ENCODE measurements at places on chromosomes 5 and 9. TPM values are rescaled to one million over a fixed set of nuclear protein-coding genes. Genes with fewer than 3 reads are reported as not detected.

- DNase-seq: no peak
Measured at GRCh38 chr5:172660974-172661373, 19.9 kb downstream of the NEURL1B start.

- no peak for DNase-seq
Measured at GRCh38 chr5:67199859-67200258, 3.3 kb upstream of the CD180 start.

- DNase-seq: no peak
Measured at GRCh38 chr5:108181975-108182374, 199.9 kb downstream of the FBXL17 start.

- peak; percentile 87 for DNase-seq
Measured at GRCh38 chr5:1167728-1168709, 33.4 kb upstream of the SLC6A19 start.

DNA sequence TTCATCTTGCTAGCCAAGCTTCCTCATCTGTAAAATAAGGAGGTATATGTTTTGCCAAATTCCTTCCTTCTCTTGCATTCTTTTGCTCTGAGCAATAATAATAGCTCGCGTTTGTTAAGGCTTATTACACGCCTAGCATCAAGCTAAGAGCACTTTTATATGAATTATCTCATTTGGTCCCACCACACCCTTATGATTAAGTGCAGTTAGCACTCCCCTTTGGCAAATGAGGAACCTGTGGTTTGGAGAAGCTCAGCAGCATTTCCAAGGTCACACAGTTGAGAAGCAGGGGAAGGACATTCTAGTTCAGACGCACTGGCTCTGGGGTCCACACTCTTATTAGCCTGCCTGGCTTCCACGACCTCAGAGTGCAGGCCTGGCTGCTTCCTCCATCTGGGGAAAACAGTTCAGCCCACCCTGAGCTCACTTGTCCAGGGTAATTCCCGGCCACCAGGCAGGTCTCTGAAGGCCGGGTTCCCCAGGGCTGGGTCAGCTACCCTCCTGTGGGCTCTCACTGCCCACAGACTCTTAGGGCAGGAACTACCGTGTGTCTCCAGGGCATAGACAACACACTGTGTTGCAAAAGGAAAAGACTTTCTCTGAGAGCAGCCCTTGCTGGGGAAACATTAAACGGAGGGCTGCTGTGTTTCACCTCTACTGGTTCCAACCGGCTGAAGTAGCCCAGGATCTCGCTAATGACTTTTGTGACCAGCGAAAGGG lies 9.9 kb upstream of the FBP1 start:
- peak; percentile 19 for DNase-seq

DNA sequence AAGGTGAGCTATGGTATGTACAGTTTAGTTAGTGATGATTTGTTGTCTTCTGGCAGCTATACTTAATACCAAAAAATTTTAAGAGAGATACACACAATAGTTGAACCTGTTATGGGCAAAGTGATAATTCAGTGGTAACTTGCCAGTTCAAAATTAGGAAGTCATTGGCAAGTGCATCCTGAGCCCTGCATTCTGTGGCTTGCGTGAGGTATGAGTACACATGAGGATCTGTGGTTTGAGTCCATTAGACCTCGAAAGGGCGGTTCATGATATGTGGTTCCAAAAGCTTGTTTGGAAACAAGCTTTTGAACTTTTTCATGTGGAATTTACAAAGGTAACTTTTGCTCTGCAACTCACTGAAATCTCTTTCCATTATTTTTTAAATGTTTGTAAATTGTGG lies 47.0 kb downstream of the GPR21 start:
- no peak for DNase-seq

- DNase-seq: no peak
Measured at GRCh38 chr5:144487207-144487606, 316.5 kb downstream of the KCTD16 start.

- no peak for DNase-seq
Measured at GRCh38 chr5:150065346-150065745, 21.0 kb downstream of the CSF1R start.

DNA sequence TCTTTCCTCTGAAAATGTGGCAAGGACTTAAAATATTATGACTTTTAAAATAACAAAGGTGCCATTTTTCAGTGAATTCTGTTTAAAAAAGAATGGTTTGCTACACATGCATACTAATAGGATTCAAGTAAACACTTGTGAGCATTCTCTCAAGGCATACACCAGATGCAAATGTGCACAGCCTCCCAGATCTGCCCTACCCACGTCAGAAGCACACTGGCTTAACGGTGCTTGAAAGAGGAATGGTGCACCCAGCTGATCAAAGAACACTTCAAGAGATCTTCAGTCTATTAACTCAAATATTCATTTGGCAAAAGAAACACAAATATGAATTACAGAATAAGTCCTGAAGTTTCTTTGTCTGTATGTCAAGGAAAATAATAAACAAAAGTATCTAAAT lies 15.8 kb downstream of the GABRB2 start:
- no peak for DNase-seq

- DNase-seq: no peak
Measured at GRCh38 chr5:151663617-151664293, 23.0 kb downstream of the SPARC start.

DNA sequence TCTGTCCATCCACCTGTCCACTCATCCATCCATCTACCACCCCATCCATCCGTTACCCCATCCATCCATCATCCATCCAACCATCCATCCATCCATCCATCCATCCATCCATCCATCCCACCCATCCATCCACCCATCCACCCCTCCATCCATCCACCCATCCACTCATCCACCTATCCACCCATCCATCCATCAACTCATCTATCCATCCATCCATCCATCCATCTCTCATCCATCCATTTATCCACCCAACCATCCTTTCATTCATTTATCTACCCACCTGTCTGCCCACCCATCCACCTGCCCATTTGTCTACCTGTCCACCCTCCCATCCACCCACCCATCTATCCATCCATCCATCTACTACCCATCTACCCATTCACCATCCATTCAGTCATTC lies 84.1 kb upstream of the ASS1 start:
- no peak for DNase-seq

DNA sequence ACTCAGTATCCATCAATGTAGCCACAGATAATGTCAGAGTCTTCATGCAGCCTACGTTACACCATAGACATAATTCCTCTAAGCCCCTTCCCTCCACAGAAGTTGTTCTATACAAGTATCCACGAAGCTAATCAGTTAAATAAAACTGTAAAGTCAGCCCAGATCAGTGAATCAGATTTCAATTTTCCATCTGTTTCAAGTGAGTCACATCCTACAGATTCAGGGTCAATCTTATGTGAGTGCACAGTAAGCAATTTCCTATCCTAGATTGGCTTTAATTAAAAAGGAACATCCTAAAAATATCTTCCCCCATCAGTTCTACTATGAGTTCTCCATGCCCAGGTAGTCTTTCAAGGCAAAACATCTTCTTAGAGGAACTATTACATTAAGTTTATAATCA lies 402.5 kb downstream of the EFNA5 start:
- DNase-seq: no peak

DNA sequence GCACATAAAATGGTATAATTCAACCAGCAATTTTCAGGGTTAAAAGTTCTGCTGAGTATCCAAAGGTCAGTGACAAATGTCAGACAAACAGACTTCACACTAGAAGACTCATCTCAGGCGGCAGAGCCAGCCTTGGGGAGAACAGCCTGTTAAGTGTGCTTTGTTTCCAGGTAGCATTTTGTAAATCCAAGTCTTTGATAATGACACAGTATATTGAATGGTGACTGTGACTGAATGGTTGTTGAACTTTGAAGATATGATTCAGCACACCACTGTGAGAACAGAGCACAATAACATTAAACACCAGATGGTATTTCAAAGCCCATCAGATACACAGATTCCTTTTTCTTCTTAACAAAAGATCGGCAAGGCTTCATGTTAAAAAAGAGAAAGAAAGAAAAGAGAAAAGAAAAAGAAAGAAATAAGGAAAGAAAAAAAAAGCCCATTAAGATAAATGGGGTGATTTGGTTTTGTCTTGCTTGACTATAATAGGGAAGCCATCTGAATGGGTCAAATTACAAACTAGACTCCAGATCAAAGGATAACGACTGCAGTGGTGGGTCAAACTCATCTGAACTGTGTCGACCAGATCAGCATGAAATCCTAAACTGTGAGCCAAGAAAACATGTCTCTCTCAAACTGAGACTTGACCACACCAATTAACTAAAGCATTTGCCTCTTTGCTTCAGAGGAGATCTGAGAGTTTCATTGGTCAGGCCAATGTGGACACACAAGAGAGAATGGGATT lies 313.0 kb upstream of the ZNF608 start:
- no peak for DNase-seq

DNA sequence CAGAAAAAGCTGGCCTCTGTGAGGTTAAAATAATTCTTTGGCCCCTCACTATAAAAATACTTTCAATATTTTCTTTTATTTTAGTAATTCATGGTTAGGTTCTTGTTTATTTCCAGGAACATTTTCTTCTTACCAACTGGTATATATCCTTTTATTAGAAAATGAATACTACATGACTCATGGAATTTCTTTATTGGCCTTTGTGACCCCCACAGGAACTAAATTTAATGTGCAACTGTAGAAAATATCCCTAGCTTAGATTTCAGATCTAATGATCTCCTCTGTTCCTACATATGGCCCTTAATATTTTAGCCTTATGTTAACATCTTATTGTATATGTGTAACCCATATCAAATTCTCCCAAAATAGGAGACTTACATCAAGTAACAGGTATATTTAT lies 429.9 kb downstream of the NR2F1-AS1 start:
- DNase-seq: no peak

DNA sequence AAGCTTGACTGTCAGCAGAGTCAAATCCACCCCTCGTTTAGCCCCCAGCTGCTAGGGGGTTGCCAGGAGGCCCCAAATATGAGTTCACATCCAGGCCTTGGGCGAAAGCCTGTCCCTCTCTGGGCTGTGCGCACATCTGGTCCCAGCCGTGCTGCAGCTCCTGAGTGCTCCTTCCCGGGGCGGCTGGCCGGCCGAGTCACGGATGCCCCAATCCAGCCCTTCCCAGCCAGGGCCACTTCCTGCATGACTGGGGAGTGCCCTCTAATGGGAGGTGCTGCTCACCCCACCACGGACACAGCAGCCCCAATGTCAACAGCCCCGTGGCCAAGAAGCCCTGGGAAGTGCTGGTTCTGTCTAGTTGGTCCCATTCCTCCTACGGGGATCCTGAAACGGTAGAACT lies 103.5 kb upstream of the FCN2 start:
- no peak for DNase-seq

DNA sequence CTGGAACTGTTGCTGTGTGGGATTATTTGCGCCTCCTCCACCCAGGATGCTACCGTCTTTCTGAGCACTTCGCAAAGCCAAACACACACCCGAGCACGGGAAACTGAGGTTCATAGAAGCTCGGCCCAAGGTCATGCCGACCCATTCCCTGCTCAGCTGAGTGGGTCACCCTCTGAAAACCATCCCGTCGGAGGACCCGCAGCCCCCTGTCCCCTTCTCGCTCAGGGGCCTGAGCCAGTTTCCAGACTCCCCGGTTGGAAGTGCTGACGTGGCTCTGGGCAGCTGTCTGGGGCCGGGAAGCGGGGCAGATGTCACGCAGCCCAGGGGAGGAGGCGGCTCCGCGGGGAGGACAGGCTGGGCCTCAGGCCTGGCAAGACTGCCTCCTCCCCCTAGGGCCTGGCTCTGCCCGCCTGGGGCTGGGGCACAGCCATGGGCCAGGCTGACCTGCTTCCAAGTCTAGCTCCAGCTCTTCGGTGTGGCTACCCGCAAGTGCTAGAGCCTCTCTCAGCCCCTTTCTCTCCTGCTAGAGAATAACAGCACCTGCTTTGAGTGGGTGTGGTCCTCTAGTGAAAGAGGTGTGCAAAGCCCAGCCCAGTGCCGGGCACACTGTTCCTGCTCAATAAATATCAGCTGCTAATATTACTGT lies 9.9 kb upstream of the CXXC5 start:
- peak; percentile 48 for DNase-seq

DNA sequence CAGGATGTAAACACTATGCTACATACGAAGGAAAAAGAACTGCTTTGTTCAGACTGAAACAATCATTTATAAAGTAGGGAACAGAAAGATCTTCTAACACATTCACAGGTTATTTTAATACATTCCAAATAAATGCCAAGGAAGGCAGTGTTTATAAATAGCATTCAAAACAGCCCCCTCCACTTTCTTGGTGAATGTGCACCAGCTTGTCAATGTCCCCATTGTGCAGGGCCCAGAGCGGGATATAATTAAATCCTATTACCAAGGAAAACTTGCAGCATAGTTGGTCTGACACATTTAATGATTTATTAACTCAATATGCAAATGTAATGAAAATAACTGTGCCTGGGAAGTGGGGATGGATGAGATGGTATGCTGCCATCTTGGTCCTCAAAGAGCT lies 135.9 kb upstream of the RAD23B start:
- no peak for DNase-seq

GRCh38 chr5:121432-121831 lies 29.5 kb downstream of the PLEKHG4B start:
- no peak for DNase-seq

DNA sequence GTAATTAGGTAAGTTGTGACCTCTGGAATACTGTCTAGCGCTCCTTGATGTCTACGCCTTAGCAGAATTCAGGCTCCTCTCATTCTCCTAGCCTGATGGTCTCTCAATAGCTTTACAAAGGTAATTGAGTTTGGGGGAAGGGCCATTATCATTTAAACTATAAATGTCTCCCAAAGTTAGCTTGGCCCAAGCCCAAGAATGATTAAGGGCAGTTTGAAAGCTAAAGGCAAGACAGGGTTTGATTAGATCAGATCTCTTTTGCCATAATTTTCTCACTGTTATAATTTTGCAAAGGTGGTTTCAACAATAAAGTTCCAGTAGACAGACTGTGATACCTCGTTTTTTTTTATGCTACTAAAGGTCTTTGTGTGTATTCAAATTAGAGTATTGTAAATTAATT lies 3.7 kb upstream of the SLC30A5 start:
- no peak for DNase-seq

CTSV gene
- total RNA-seq: 10.7 TPM

FBP1 gene
- total RNA-seq: not detected

SHOC1 gene
- 1.5 TPM for total RNA-seq

CCDC192 gene
- not detected for total RNA-seq

ATP6V1G1 gene
- 172 TPM for total RNA-seq

IL17B gene
- 0.31 TPM for total RNA-seq

SPATA31E1 gene
- not detected for total RNA-seq

CCDC171 gene
- 2.2 TPM for total RNA-seq

Data from H4 (cell line).